ENCODE measurements at places on chromosomes 1 and 21.

DNA sequence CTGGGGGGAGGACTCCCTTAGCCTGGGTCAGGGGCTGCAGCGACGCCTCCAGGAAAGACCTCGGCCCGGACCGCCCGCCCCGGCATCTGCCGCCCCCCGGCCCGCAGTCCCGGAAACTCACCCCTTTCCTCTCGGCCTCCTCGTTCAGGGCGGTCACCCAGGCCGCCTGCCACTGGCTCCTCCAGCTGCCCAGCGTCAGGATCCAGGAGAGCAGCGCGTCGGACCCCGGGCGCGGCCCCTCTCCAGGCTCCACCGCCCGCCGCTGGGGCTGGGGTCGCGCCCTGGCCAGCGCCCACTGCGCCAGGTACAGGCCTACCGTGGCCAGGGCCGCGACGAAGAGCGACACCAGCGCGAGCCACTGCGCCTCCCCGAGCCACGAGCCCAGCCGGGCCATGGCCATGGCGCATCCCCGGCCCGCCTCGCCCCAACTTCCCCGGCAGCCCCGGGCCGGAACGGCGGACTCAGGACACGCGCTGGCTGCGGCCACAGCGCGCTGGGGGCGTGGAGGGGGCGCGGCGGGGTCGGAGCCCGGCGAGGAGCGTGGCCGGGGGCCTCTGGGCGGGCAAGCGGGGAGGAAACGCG is 478 bp downstream of the C2CD2 start:
- DNase-seq, result peak; percentile 53

- no peak for DNase-seq
Measured at GRCh38 chr1:244968881-244969280, 104.5 kb upstream of the HNRNPU start.

DNA sequence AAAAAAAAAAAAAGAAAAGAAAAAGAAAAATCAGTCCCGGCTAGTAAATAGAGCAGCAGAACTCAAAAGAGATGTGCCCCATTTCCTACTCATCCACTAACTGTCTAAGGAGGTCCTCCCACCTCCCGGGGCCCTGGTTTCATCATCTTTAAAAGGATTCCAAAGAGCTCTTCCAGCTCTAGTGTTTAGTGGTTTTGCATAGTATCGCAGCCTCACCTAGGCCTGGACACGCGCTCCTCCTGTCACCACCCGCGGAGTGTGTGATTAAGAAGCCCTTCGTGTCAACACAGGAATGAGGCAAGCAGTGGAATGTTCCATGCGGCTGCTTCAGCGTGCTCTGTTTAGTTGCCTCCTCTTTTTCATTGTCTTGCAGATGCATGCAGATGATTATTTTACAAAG is 49.0 kb downstream of the LBR start:
- peak; percentile 65 for DNase-seq

DNA sequence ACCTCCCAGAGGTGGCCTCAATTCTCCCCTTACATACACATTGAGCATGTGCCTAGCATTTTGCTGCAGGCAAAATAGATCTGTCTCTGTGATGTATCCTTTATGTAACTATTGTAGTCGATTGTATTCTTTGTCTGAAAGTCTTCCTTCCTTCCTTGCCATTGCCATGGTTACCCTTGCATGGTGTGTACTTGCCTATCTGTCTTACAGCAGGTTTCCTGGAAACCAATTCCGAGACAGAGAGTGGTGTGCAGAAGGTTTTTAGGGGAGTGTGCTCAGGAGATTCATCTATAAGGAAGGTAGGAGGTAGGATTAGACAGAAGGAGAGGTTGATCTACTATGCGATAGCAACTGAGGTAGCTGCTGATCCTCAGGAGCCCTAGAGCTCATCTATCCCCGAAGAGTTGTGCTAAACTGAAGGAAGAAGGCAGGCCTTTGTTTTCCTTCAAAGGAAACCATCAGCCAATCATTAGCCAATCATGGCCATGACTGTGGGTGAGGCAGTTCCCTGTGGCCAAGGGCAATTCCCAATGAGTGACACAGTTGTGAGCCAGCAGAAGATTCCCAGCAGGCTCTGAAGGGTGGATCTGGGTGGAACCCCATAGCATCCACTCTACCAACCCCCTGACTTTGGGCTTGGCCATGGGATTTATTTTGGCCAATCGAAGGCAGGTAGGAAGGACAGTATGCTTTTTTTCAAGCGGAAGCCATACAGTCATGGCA is 15.0 kb downstream of the CITED4 start:
- no peak for DNase-seq

DNA sequence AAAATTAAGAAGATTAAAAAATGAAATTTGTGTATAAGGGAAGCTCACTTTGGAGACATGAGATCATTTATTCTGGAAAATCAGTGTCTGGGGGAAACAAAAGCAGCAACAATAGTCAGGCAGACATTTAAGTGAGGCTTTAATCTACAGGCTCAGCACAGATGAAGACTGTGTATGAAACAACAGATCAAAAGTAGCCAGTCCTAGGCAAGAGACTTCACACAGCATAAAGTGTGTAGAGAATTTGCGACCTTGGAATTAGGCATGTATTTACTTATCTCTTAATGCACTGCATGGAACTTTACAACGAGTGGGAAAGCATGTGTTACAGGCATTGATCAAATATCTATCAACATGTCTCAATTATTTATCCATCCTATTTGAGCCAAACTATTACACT is 1099.9 kb downstream of the PLA2G4A start:
- peak; percentile 47 for DNase-seq

- DNase-seq, result no peak
Measured at GRCh38 chr21:36756527-36756926, 57.6 kb downstream of the SIM2 start.

DNA sequence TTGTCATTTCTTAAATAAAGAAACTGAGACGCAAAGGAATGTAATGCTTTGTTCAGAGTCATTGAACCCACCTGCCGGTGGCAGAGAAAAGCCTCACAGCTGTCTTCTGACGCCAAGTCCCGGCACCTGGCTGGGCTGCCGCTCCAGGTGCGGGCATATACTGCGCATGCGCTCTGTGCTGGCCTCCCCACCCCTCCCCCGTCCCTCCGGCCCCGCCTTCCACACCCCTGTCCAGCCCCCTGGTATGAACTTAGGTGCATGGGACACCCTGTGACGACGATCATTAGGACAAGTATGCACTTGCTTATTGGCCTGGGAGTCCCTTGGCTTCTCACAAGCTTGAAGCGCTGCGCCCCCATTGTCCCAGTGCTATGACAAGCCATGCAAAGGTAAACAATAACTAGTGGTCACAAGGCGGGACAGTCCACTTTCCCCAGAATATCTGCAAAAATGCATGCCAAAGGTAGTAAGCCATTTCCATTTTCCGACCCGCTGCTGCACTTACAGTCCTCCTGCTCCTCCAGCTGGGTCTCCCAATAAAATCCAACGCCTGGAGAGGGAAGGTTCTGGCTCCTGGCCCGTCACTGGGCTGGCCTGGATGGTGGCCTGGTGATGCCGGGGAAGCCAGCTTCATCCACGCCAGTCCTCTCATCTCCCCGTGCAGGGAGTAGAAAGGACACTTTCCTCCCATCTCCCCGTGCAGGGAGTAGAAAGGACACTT is 100.4 kb downstream of the PSMG1 start:
- DNase-seq, result peak; percentile 63

Measured in NCI-H69 (cell line).